ENCODE measurements at places on chromosomes 5 and 9.

DNA sequence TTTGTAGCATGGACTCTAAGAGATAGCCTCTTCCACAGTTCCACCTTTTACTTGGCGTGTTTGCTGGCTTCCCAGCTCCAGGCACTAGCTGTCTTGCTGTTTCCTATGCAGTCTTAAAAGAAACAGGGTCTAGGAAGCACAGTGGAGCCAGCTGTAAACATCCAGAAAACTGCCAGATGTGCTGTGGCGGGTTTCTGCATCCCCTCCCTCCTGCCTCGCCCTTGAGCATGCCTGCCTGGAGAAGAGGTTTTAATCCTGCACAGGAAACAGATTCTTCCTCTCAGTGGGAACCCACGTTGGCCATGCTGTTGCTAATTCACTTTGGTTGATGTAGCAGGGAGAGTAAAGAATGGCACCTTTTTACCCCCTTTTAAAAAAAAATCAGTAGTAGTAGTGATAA lies 121.3 kb downstream of the RPS23 start:
- DNase-seq = no peak

- DNase-seq = no peak
Observed at GRCh38 chr9:127943011-127943662, 5.5 kb upstream of the DPM2 start.

DNA sequence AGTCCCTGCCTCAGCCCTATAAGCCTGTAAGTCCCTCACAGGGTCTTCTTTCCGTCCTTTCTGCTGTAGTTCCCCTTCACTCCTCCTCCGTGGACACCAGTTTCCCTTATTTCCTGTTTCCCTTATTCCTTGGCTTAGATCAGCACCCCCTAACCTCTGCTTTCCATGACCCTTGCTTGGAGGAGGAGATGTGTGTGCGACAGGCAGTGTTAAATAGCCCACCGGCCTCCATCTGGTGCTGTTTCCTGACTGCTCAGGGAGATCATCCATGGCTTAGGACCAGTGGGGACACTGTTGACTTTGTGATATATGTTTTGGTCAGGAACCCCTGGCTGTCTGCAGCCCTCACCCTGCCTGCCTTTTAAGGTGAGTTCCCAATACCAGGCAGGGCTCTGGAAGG lies 34.1 kb upstream of the PSD2 start:
- no peak for DNase-seq

DNA sequence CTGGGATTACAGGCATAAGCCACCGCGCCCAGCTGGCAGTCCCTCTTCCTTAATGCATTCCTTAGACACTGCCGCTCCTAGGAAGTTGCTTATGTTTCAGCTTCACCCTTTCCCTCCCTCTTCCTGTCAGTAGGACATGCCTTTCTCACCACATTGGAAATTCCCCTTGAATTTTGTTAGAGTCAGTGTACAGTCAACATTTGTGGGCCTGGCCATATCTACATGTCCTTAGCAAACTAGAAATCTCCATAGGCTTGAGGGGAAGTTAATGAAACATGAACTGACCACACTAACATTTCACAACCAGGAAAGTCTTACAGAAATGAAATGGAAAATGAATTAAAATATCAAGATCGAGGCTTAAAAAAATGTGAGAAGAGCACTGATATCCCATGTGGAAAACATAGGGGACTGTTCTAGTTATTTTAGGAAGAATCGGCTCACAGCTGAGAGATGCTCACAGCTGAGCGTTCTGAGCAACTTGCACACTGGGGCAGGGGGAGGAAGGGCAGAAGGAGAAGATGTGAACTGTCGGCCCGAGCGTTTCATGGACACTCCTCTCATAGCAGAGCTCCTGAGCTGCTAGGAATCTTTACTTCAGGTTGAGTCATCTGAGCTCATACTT lies 21.1 kb upstream of the LVRN start:
- no peak for DNase-seq

DNA sequence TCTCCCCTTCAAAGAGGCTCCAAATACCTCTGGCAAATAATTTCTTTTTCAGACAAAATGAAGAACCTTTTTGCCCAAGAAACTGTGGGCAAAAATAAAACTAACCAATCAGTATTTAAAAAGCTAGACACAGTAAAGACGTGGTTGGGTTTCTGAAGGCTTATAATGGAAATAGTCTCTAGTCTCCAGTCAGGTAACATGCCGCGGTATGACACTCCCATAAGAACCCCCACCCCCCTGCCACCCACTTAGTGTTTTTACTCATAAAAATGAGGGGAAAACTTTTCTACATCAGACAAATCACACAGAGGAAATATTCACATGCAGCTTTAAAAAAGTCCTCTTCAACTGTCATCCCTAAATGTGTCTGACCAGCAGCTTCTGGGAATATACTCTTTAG lies 105.3 kb downstream of the THBS4 start:
- no peak for DNase-seq

DNA sequence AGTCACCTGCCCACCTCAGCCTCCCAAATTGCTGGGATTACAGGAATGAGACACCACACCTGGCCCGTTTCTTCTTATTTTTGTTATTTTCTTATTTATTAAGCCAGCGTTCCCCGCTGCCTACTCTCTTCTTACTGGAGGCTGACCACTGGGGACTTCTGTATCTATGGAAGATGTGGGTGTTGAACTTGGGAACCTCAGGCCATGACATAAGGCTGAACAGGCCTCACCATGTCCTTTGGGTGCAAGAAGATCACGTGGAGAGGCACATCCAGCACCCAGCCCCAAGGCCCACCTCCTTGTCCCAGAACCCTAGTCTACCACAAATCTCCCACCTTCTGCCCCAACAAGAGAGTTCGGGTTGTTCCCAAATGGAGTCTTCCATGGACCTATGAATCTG lies 59.4 kb upstream of the NEK6 start:
- no peak for DNase-seq

- no peak for DNase-seq
Observed at GRCh38 chr5:43314724-43315123, 1.5 kb upstream of the HMGCS1 start.

- no peak for DNase-seq
Observed at GRCh38 chr9:109512170-109512756, 14.2 kb upstream of the PTPN3 start.

GRCh38 chr5:147963948-147964693 lies 57.8 kb upstream of the C5orf46 start:
- DNase-seq = no peak

DNA sequence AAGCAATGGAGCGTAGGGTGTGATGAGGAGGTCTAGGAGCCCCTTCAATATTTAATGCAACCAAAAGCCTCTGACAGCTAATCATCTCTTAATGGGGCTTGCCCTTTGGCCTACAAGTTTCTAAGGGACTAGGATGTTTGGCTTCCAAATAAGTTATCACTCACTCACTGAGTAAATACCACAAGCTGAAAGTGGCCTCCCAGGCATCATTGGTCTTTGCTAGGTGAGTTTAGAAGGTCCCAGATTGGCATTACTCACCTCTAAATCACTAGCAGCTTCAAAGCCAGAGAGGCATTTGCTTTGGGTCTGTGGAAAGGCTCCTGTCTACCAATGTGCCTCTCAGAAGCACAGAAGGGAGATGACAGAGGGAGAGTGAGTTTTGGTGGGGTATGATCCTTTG lies 344.2 kb downstream of the NTRK2 start:
- no peak for DNase-seq

DNA sequence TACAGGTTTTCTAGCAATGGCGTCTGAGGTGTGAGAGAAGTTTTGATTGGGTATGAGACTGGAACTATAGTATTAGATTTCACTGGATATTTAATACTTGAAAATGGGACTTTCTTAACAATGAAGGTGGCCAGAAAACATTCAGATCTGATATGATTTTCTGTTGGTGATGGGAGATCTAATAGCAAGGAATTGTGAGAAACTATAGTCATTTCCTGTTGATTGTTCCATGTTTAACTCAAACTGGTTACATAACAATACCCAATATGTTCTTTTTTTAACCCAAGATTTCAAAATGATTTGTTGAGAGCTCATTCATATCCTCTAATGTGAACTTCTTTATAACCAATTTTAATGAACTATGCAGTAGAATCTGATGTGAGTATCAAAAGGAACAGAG lies 793.2 kb upstream of the RGMB start:
- DNase-seq = no peak

DNA sequence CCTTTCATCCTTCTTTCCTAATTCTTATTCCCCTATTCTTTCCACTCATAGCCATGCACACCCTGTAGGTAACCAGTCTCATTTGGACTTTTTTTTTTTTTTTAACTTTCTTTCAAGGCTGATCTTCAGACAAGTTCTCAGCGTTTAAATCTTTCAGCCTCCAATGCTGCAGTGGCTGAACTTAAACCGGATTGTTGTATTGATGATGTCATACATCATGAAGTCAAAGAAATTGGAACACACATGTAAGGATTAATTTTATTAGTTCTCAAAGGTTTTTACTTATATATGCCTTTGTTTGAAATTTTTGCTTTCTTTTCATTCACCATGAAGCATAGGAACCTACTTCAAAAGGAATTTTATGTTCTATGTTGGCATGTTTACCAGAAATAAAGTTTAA lies 22.1 kb downstream of the SHLD3 start:
- DNase-seq = no peak

DNA sequence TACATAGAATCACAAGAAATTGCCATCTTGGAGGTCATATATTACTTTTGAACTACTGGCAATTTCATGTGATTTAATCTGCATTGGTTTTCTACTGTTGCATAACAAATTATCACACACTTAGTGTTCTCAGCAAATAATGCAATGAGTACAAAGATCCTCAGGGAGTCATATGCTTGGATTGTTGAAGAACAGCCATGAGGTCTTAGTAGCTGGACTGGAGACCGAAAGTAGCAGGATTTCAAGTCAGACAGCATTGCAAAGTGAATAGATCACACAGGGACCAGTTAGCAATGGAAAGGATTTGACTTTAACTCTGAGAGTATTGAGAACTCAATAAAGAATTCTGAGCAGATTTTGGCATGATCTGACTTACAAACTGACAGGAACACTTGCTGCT lies 32.2 kb upstream of the FRMD3 start:
- no peak for DNase-seq

GRCh38 chr9:5838884-5839571 lies 6.1 kb upstream of the ERMP1 start:
- no peak for DNase-seq

DNA sequence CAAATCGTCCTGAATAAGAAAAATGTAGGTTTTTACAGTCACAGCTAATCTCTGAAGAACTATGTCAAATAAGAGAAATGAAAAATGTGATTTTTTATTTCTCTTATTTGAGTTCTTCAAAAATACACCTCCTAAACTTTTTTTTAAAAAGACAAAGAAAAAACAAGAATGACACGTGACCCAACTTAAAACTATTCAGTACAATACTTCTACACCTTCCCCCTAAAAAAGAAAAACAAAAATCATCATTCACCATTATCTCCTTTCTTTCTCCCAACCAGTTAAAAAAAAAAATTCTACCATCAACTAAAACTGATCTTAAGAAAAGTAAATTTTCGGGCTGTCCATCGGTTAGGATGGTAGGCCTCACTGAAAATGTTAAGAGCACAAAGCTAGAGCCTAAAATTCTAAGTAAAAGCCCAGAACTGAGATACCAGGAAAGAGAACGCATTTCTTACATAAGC lies 2.1 kb downstream of the RNF145 start:
- DNase-seq = no peak

DNA sequence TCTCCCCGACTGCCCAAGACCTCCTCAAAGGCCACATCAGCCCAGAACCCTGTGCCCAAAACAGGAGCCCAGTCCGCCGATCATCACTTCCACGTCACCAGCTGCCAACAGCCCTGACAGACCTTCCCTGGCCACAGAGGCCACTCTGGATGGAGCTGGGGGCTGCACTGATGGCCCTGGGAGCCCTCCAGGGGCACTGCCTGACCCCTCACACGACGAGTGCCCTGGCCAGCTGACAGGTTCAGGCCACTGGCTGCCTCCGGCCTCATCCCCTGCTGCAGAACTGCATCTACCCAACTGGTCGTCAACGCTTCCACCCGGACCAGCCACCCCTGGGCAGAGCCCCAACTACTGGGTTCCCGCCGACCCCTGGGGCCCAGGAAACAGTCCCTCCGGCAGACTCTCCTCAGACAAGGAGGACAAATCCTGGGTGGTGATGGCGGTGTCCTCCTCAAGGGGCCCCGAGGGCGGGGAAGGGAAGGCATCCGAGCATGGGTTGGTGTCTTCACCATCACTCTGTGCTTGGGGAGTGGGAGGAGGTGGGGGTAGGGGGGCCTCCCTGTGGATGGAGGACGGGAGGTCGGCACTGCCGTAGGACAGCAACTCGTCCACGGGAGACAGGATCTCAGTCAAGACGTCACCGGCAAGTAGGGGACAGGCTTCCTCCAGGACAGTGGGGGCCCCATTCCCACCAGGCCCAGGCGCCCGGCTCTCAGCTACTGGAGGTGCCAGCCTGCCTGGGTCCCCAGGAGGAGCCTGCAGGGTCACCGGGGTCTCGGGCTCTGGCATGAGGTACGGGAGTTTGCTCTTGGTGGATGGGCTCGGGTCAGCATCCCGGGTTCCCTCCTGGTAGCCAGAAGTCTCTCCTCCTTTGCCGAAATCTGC lies 7.9 kb upstream of the QSOX2 start:
- no peak for DNase-seq

GRCh38 chr9:135990468-135991429 lies 29.6 kb upstream of the UBAC1 start:
- DNase-seq = peak; percentile 29

GRCh38 chr5:68818057-68818695 lies 275.6 kb upstream of the SLC30A5 start:
- DNase-seq = no peak

GRCh38 chr9:26324786-26325443 lies 567.7 kb downstream of the CAAP1 start:
- no peak for DNase-seq

DNA sequence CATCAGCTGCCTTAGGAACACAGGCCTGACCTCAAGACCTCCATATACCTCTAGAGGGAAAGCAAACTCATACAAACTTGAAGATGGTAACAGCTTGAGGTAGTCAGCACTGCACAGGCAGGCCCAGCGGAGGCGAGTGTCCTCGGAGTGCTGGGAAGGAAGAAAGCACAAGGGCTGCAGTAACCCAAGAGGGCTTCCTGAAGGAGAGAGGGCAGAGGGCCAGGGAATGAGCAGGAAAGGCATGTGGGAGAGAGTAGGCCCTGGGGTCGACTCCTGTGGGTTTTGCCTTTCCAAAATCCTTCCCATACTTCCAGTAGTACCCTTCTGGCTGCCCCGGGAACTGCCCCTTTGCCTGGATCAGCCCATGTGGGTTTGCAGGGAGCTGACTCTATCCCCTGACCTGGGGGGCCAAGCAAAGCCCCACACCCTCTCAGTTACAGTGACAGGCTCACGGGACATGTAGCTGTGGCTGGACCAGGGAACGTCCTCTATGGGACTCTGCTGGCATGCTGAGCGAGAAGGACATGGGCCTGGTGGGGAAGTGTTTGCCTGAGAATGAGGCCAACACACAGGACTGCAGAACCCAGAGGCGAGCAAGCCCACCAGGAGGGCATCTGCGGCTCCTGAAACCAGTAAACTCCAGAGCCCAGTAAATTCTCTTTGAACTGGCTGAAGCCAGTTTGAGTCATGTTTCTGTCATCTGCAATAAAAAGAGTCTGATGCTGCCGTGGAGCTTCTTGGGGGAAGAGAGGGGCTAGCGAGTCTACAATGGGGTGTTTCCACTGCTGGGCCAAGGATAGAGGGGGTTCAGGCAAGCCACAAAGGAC lies 64.1 kb downstream of the COL23A1 start:
- DNase-seq = no peak

Measured in stimulated activated CD4-positive, alpha-beta T cell treated with anti-CD3 and anti-CD28 coated beads, TNF-alpha, amount 100 ng/mL, for 48 hours (primary cell).